ENCODE measurements at places on chromosomes 2 and 18.
A peak's percentile ranks its signal among the peaks of the same experiment; 100 is the strongest.

DNA sequence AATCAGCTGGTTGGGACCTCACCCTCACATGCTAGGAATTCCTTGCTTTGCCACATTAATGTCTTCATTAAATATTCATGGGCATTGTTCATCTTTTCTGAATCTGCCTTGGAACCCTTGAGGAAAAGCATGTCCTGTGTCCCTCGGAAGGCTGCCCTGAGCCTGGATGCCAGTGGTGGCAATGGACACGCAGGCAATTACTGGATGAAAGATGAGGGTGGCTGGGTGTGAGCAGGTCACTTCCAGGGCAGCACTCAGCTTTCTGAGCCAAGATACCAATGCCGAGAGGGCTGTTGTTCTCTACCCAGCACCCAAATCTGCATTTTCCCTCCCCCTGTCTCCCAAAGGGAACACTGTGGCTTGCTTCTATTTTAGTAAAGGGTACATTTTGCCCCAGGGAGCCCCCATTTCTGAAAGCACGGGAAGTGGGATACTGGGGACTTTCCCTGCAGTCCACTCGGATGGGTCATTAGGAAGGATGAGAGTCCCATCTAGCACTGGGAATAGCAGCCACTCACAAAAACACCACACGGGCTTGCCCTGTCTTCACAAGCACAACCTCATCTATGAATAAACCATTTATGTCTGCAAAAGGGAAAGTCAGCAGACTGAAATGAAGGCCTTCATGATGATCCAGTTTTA, 234.8 kb downstream of the SOX11 start:
- DNase-seq, result no peak

DNA sequence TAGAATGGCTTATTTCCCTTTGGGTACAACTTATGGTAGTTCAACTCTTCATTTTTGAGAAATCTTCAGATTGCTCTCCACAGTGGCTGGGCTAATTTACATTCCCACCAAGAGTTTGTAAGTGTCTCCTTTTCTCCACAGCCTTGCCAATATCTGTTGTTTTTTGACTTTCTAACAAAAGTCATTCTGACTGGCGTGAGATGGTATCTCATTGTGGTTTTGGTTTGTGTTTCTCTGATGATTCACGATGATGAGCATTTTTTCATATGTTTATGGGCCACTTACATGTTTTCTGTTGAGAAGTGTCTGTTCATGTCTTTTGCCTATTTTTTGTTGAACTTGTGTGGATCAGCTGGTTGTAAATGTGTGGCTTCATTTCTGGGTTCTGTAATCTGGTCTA, 871.0 kb downstream of the EPHA4 start:
- DNase-seq, result no peak

DNA sequence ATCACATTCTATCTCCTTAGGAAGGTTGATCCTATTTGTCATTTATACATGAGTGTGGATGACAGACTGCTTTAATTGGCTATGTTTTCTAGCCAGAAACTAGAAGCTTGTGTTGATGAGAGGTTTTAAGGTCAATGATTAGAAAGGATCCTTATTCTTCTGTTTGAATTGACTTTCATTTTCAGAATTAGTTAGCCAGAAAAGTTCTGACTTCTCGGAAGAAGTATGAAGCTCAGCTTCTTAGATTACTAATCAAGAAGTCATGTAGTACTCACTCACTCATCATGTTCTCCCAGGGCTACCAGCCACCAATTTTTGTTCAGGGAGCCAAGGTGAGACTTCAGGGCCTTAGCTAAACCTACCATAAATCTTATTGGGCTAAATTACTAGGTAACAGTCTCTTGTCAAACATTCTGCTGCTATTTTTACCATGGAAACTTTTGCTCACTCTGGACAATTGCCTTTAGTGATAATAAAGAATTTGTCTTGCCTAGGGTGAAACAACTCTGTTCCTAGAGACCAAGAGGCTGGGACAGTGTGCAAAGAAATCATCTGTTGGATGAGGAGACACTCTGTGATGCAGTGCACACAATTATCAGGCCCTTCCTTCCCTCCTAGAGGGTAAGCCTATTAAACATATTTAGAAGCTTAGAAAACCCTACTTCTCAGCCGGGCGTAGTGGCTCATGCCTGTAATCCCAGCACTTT, 111.6 kb upstream of the DNMT3A start:
- no peak for DNase-seq

- no peak for DNase-seq
Measured at GRCh38 chr2:118077636-118078247, 10.5 kb upstream of the INSIG2 start.

GRCh38 chr2:102950371-102950946, 188.6 kb downstream of the TMEM182 start:
- DNase-seq, result no peak

GRCh38 chr2:65934992-65935629, 499.8 kb upstream of the MEIS1 start:
- no peak for DNase-seq

DNA sequence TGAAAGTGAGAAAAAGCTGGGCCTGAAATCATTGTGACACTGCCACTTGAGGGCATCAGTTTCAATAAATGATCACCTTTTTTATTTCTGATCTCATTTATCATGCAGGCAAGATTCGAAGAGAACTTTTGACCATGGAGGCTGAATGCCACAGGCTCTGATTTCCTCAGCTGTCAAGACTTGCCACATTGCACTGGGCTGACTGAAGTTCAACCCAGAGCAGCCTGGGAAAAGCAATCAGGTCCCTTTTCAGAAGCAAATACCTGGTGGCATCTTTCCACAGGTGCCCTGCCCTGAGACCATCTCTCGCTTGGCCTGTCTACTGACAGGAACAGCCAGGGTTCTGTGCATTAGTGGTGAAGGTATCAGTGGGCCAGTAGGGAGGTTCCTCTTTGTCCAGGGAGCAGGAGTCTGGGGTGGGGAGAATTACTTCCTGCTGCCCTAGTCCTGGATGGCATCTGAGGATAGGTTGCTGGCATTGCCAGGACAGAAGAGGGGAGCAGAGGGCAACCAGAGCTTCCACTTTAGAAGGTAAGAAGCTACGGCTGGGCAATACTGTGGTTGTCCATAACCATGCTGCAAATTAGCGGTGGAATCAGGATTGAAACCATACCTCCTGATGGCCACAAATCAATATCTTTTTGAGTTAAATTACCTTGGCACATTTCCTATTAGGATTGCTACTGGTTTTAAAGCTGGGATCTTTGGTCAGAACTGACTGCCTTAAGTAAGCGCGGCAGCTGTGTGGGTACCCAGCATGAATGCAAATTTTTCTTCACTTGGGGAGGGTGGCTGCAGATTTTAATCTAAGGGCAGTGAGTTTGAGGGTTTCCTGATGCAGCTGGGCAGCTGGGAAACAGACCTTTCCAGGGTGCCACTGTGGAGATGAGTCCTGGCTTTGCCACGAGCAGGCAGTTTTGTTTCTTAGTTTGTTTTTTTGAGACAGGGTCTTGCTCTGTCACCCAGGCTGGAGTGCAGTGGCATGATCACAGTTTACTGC, 394.5 kb downstream of the ALK start:
- no peak for DNase-seq

DNA sequence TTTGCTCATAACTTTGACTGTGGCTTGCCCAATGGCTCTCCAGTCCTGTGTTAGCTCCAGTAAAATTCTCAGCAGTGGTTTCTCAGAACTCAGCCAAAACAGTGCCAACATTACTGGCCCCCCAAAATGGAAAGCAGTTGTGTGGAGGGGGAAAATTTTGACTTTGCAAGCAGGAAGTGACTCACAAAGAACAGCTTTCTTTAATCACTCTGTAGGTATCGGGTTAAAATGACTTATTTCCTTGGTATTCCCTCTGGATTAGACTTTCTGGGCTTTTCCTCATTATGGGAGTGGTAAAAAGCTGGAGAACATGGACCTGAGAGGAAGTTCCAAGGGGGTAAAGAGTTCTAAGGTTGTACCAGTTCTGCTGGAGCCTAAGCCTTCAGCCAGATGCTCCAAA, 175.7 kb upstream of the RND3 start:
- no peak for DNase-seq

- no peak for DNase-seq
Measured at GRCh38 chr2:233413559-233414272, 59.4 kb downstream of the DGKD start.

DNA sequence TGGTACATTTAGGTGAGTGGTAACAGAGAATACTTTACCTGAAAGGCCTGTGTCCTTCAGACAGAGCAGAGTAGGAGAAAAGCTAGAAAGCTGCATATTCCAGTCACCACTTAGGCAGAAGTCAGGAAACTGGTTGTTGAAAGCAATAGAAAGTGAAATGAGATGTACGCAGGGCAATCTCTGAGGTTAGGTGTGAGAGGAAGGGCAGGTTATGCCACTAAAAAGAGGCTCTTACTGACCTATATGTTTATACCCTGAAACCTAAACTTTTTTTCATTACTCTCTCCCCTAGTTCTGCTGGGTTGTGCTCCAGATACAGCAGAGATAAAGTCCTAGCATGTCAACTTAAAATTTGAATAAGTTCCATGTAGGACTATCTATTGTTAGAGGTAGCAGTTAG, 93.5 kb downstream of the COX7A2L start:
- DNase-seq, result no peak

DNA sequence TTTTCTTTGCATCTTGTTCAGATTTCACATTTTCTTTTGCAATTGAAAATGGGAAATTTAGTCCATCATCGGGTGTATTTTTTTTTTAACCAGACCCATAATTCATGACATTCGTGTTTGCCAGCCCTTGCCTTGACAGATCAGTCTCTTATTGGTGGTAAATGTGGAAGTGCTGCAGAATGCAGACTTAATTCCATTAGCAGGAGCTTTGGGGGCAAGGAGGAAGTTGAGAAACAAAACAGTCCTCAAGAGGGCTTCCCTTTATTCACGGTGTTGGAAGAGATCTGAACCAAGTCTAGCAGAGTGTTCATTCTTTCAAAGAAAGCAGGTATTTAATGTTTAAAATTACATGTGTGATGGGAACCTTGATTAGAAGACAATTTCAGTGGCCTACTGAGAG, 16.6 kb upstream of the RPE start:
- DNase-seq, result no peak

- peak; percentile 58 for DNase-seq
Measured at GRCh38 chr18:9951022-9951859, 37.4 kb downstream of the VAPA start.

GRCh38 chr18:40849886-40850285, 1105.1 kb upstream of the PIK3C3 start:
- no peak for DNase-seq

- no peak for DNase-seq
Measured at GRCh38 chr18:58566556-58567292, 62.2 kb downstream of the ALPK2 start.

- no peak for DNase-seq
Measured at GRCh38 chr18:12844391-12844790, 39.6 kb downstream of the PTPN2 start.

GRCh38 chr2:70851704-70852103, 16.1 kb upstream of the CD207 start:
- DNase-seq, result no peak

- no peak for DNase-seq
Measured at GRCh38 chr2:85605406-85606115, 3.1 kb upstream of the TMEM150A start.

- no peak for DNase-seq
Measured at GRCh38 chr2:236614551-236614950, 44.9 kb downstream of the ACKR3 start.
